GM04504 (cell line): ENCODE measurements at places on chromosomes 7 and 10.

DNA sequence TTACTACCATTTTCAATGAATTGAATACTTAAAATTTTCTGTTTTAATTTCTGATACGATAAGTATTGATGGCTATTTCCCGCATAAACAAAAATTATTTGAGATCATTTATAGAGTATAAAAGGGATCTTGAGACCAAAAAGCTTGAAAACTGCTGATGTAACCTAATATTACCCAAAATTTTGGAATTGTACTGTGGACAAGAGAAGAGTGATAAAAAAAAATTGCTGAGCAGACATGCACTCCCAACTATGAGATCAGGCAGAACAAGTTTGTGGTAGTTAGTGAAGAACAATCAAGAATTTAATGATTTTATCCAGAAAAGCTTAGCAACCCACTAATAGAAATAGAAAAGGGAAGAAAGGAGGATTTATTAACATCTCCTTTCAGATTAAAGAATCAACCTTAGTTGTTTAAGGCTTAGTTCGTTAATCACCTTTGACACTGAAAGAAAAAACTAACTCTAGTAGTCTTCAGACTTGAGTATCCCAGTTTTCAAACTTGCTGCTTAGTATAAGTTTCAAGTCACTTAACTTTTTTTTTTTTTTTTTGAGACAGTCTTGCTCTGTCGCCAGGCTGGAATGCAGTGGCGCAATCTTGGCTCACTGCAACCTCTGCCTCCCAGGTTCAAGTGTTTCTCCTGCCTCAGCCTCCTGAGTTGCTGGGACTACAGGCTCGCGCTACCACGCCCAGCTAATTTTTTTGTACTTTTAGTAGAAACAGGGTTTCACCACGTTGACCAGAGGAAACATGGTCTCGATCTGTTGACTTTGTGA lies 50.6 kb upstream of the ZC3HAV1 start:
- DNase-seq = no peak

- DNase-seq = no peak
These were observed 6.6 kb downstream of the LRRC18 start for GRCh38 chr10:48932831-48933664.

- no peak for DNase-seq
These were observed 137.3 kb downstream of the TCERG1L start for GRCh38 chr10:131174211-131174565.

DNA sequence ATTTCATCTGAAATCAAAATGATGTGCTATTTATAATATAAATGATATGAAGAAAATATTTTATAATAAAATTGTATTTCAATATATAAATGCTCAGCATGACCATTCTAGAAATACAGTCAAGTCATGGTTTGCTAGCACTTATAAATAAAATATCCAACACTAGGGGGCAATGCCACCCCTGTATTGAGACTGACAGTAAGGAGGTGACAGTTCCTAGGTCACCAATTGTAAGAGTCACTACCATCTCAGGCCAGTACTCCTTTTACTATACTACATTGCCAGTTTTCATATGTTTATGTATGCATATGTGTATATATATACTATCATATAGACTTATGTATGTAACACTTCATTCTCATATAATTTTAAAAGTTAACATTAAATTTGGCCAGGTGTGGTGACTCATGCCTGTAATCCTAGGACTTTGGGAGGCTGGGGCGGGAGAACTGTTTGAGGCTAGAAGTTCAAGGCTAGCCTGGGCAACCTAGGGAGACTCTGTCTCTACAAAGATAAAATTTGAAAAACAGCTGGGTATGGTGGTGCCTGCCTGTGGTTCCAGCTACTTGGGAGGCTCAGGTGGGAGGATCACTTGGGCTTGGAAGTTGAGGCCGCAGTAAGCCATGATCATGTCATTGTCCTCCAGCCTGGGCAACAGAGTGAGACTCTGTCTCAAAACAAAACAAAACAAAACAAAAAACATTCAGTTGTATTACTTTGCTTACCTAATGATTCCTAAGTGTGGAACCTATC lies 2.4 kb upstream of the CNOT4 start:
- DNase-seq = no peak

- DNase-seq = no peak
These were observed 162.4 kb downstream of the TNS3 start for GRCh38 chr7:47419471-47419870.

GRCh38 chr7:86130268-86130667 lies 513.4 kb upstream of the GRM3 start:
- DNase-seq = no peak

GRCh38 chr10:19623321-19623720 lies 192.9 kb upstream of the PLXDC2 start:
- no peak for DNase-seq

- DNase-seq = no peak
These were observed 7.7 kb upstream of the SCART1 start for GRCh38 chr10:133445751-133446708.

DNA sequence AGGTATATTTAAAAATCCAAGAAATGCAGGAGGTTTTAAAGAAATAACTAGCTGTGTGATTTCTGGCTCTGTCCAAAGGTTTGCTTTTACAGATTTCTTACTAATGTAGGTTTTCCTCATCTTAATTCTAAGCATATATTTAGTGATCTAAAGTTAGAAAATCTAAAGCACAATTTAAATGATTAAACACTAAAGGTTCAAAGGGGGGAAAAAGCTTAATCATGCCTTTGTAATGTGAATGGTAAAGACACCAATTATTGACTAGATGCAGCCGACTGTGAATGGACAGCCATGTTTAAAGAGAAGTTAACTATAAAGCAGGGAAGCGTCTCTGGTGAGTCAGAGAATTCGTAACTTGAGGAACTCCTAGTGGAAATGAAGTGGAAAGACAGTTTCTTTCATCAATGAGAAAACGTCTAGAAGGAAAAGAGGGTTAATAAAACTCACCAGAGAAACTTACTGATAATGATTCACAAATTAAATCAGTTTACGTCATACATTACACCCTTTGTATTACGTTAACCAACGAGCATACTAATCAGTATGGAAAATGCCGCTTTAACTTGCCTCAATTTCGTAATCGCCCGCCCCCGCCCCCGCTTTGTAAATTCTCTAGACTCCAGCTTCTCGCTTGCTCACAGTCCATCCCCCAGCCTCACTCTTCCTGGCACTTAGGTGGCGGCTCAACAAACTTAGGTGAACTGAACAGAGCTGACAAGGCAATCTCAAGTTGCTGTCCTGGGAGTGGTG lies 1.1 kb upstream of the HBP1 start:
- DNase-seq = peak; percentile 47

DNA sequence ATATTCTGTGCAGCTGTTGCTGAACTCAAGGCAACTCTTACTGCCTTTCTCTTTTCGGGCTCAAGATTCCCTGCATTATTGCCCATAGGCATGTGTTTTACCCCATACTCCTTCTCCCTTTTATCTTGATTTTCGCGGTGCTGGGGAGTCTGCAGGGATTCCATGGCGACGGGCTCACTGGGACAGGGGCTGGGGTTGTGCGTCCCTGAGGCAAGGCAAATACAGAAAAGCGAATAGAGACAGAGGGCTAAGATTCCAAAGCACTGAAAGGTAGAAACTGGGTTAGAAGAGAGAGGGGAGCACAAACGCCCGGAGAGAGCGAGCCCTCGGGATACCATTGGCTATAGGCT lies 519 bp upstream of the RPP38 start:
- no peak for DNase-seq

- DNase-seq = no peak
These were observed 486.7 kb downstream of the SDK1 start for GRCh38 chr7:3787717-3788264.

DNA sequence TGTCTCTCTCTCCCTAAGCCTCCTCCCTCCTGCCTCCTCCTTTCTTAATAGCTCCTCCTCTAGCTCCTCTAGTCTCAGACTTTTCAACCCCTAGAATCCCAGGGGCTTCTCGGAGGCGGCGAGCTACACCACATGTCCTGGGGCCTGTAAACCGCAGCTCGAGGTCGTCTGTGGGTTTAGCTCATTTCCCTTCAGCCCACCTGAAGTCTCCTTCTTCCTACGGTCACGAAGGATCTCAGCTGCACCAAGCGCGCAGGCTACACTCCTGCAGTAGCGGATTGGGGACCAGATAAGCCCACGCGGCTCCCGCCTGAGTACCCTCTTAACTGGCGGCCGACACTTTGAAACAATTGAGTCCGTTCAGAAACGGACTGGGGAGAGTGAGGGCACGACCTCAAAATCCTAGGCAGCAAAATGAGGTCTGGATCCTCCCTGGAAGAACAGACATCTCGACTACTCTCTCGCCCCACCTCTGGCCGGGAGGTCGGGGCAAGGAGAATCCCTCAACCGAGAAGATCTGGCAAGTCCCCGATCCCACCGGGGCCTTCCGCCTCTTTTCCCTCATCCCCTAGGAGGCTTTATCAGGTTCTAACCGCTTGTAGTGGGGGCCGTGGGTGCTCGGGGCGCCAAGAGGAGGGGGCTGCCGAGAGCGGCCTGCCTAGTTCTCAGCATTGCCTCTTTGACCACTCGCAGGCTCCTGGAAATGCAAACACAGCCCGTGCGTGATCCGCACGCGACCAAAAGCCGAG lies 1.3 kb upstream of the SORCS3 start:
- DNase-seq = no peak

DNA sequence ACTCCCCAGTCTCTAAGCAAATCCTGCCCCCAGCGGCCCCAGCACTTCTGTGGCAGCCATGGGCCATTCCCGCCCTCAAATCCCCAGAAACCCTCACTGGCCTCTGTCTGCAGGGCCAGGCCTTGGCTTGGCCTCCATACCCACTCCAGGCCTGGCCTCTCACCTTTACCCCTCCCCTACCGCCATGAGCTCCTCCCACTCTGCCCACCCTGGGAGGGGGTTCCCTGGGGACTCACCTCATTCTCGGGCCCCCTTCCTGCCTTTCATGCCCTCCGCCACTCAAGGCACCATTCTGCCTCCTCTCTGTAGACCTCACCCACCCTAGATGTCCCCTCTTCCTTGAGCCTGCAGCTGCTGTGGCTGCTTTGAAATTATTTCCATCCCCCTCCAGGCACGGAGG lies 41.0 kb downstream of the PRF1 start:
- no peak for DNase-seq

DNA sequence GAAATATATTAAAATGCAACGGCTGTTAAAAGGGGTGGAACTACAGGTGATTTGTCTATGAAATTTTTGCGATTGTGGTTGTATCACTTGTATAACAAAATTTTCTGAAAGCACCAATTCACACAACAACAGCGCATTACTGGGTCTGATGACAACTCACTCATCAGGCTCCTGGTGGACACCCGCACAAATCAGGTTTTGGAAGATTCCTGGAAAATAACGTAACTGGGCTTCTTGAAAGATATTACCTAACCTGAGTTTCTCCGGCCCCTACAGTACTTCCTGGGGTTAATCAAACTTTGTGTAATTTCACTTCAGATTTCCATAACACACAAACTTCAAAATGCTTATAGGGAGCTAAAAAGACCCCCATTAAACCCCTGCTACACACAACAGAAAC lies 7.6 kb downstream of the SNX8 start:
- DNase-seq = no peak

- peak; percentile 68 for DNase-seq
These were observed 278.1 kb upstream of the NRP1 start for GRCh38 chr10:33612551-33612950.

DNA sequence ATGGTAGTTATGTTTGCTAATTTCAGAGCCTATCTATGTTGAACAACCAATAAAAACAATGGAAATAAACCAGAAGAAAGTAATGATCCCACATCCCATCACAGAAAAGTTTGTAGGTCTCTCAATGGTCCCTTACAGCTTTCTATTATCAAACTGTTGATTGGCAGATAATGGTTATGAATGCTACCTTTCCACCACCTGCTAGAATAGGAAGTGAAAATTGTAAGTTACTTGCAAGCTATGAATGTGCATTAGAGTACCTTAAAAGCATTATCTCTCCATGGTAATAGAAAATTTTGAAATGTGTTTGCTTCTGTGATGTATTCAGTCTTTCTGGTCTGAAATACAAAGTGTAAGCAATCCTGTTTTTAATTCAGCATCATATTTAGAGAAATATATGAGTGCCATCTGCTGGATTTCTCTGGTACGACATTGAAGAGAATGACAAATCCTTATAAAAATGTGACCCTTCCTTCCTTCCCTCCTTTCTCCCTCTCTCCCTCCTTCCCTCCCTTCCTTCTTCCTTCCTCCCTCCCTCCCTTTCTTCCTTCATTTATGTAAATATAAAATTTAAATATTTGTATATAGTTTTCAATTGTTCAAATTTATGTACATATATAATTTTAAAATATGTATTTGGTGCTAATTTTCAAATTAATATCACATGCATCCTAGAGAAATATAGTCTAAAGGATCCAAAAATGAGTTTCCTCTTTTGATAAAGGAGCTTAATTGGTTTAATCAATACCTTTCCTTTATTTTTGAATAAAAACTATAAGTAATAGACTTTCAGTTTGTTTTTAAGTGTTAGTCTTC lies 41.4 kb upstream of the PNLIPRP3 start:
- DNase-seq = peak; percentile 7

DNA sequence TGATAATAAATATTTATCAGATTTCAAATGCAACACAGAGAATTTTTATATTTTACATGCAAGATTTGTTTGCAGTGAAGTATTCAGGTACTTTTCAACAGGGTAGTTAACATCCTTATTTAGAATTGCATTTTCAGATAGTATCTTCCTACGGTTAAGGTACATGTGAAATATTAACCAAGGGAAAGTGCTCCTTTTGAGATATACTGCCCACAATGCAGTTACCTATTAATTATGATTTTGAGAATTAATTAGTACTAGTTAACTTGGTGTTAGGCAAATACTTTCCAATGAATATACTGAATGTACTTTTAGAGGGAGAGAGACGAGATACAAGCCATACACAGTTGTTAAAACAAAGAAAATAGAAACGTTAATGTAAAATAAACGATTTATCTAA lies 206.2 kb upstream of the YAE1 start:
- DNase-seq = no peak

- no peak for DNase-seq
These were observed 44.1 kb downstream of the SFTPD start for GRCh38 chr10:79904671-79905321.

DNA sequence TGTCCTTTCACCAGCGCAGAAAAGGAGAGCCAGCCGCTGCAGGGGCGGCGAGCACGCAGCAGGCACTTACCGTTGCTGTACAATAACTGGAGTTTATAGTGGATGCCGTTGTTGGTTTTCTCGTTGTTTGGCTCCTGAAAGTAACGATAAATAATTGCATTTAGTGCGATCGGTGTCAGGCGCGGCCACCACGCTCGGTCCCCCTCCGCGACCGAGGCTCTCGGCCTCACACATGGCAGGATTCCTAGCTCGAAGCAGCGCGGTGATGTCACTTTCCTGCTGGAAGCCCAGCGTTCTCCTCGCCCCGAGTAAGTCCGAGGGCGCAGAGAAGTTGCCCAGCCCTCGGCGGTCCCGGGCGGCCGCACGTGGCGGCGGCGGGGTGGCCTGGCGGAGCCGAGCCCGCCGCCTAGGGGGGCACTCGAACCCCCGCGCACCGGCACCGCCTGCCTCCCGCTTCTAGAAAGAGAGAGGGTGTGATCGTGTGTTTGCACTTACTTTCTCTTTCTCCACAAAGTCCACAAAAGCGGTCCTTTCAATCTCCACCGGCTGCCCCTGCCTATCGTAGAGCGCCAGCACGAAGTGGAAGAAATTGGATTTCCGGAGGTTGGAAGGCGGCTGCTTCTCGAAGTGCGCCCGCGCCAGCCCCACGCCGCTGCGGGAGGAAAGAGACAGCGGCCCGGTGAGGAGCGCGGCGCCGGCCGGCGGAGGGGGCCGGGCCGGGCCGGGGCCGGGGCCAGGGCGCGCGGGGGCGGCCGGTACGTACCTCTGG lies 1.0 kb downstream of the EBF3 start:
- DNase-seq = no peak
